Neural progenitor cell (in vitro differentiated cells): ENCODE measurements at places on chromosomes 5 and 9. TPM values are rescaled to one million over a fixed set of nuclear protein-coding genes. Genes with fewer than 3 reads are reported as not detected.

Gene PCDHGA5
- total RNA-seq, result 0.71 and 1.3 TPM in 2 replicates

Gene ANKRD34B
- total RNA-seq, result 0.77 and 2.5 TPM in 2 replicates

Gene BTNL8
- total RNA-seq, result 0.22 and 0.34 TPM in 2 replicates

DNA sequence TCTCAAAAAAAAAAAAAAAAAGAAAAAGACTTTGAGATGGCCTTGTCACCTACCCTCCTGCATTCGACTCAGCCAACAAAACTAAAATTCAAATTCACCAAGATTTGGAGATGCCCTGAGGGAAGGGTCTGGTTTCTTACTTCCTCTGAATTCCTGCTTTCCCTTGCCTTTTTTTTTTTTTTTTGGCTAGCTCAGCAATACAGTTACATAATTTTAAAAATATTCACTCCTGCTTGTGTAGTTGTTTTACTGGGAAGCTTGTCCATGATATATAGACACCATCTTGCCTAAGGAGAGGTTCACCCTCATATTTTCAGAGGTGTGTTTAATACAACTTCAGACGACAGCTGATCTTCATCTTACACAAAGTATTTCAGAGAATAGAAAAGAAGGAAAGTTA, 21.3 kb upstream of the SERINC5 start:
- H3K27me3 ChIP-seq, result no peaks in the 10 kb centered on the region
- H3K27ac ChIP-seq, result no peak overlapping the region
- DNase-seq, result no peak
- no peak overlapping the region for H3K4me3 ChIP-seq
- H3K36me3 ChIP-seq, result no peaks in the 10 kb centered on the region

DNA sequence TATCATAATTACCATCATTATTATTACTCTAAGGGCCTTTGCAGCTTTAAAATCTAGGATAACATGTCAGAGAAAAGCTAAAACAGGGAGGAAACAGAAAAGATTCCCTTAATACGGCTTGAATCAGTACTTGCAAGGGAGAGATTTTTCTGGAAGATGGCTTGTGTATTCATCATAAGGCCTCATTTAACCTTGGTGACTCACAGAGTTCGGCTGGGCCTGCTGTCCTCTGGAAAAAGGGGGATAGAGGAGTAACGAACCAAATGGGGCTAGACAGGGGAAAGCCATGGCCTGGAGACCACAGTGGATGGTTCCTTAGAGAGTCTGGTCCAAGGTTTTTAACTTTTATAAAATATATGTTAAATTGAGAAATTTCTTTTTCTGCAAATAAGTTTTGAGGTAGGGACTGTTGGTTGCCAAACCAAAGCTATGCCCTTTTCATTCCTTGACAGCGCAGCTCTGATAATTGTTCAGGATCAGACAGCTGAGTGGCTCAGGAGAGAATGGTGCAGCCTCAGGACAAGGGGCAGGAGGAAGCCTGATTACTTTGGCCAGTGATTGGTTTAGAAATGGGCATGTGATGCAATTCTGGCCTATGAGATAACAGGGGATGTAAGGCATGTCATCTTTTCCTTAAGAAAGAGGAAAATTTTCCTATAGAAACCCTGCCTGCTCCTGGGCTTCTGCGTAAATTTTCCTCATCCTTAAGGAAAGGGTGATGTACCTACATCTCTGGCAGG, 25.6 kb upstream of the GSN start:
- no peaks in the 10 kb centered on the region for H3K27me3 ChIP-seq
- no peak overlapping the region for H3K4me3 ChIP-seq
- no peaks in the 10 kb centered on the region for H3K36me3 ChIP-seq
